ENCODE measurements at places on chromosomes 12 and 14. TPM values are rescaled to one million over a fixed set of nuclear protein-coding genes. Genes with fewer than 3 reads are reported as not detected.

- DNase-seq, result no peak
Measured at GRCh38 chr12:67920413-67920812, 68.8 kb upstream of the IFNG-AS1 start.

DNA sequence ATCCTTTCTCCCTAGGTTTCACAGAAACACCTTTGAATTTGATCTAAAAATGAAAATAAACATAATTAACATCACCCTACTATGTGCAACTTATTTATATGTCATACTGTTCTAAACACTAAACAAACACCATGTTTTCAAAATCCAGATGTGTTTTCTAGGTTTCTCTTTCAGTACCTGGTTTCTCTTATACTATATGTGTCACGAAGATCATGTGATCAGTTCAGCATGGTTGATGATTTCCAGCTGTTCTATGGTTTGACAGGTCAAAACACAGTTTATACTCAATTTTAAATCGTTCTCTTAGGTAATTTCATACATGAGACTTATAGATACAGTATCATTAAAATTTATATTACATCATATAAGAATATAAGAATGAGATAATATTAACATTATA lies 373.1 kb downstream of the SOX5 start:
- no peak for DNase-seq

DNA sequence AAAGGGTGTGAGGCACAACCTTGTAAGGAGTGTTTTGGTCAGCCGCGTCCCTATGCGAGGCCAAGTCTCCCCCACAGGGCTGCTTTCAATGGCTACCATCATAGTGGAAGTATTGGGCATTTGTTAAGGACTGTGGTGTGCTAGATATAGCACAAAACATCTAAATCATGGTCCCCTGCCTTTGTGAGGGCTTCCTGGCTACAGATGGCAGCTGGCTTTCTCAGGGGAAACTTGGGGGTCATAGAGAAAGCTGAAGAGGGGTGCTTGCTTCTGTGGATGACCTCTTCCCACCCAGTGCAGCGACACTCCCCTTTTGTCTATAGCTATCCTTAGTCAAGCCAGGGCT lies 315.8 kb downstream of the ZFP36L1 start:
- no peak for DNase-seq

- no peak for DNase-seq
Measured at GRCh38 chr12:848882-849527, 96.6 kb downstream of the WNK1 start.

- DNase-seq, result peak; percentile 45
Measured at GRCh38 chr14:77979666-77980351, 179.9 kb downstream of the ADCK1 start.

DNA sequence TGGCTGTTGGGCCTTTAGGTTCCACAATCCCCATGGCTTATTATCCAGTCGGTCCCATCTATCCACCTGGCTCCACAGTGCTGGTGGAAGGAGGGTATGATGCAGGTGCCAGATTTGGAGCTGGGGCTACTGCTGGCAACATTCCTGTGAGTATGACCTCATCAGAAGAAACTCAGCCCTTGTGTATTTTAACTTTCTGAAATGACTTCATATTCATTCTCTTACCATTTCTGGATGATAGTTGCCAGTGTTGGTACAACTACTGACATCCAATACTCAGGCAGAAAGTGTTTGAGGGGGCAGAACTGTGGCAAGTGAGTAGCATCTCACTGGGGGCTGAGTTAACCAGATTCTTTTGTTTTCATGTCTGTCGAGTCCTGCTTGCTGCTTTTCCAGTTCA lies 2.3 kb downstream of the DAZAP2 start:
- no peak for DNase-seq

DNA sequence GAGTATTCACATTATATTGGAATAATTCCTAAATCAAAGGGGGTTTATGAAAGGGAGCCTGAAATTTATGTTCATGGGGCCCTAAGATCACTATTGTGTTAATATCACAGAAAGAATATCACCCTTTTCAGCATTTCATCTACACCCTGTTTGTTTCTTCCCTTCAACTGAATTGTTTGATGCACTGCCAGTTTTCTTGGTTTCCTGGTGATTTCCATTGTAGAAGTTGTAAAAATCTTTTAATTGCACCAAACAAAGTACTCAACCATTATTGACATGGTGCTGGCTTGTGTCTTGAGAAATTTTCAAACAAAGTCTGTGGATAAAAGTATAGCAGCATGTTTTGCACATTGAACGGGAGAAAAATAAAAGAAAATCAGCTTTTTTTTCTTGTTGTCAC lies 154.8 kb upstream of the PRKD1 start:
- no peak for DNase-seq

DNA sequence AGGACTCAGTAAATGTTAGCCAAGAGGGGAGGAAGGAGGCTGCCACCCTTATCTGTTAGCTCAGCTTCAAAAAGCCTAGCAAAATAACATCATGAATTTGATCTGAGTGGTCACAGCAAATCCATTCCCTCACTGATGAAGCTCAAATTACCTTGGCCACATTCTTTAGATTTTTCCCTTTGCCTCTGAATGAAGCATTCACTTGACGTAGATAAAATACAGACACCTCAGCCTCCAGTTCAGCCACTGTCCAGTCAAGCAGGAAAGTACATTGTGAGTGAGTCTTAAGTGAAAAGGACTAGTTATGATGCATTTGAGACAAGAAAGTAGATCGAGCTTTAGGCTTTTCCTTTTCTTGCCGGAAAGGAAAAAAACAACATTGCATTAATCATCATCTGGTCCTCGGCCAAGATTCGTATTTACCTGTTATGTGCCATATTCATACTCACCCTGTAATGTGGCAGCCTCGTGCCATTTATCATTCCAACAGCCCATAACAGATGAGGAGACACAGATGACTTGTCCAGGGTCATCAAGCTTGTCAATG lies 146.5 kb downstream of the ETV6 start:
- DNase-seq, result no peak

GRCh38 chr12:13563743-13564125 lies 367.2 kb downstream of the EMP1 start:
- DNase-seq, result no peak

DNA sequence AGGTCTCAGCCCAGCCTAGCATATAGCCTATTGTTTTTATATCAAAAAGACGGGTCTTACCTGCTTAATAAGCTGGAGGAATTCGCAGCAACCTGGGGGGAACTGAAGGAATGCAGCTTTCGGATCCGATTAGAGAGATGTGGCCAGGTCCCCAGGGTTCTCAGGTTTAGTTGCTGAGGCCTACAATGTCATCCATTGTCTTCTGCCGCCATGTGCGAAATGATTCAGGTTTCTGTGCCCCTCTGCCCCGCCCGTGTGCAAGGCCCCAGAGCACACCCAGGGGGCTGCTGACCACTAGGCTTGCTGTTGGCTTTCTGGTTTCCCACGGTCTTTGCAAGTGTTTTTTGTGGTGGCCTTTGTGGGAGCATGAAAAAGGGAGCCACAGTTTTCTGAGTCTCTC lies 154.5 kb upstream of the TBX3 start:
- DNase-seq, result no peak

DNA sequence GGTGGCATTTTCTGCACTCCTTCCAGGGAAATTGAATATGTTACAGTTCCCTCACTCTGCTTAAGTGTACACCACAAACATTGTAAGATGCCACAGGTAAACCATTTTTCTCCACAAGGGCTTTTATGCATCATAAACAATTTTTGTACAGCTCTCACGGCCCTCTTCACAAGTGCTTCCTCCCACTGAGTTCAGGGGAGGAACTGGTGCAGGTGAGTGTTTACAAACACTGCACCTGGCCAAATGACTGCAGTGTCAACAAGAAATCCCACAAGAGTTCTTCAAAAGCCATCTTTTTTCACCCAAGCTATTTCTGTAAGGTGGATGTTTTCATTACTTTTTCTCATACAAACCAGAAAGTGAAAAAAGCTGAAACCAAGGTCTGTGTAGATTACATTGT lies 973.2 kb downstream of the AACS start:
- no peak for DNase-seq

DNA sequence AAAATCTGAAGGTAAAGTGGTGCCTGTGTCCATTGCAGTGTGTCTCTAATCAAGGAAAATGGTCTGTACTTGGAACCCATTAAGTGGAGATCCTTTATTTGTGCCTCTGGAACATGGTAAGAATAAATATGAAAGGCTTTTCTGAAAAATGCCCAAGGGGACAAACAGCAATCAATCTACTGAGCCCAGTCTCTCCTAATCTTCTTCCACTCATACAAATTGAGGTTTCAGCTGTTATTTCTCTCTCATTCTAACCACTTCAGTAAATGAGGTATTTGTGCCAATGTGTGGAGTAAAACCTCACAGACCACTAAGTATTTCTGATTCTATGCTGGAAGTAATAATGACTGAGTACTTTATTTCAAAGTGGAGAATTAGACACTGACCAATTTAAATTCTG lies 82.3 kb upstream of the ST8SIA1 start:
- no peak for DNase-seq

DNA sequence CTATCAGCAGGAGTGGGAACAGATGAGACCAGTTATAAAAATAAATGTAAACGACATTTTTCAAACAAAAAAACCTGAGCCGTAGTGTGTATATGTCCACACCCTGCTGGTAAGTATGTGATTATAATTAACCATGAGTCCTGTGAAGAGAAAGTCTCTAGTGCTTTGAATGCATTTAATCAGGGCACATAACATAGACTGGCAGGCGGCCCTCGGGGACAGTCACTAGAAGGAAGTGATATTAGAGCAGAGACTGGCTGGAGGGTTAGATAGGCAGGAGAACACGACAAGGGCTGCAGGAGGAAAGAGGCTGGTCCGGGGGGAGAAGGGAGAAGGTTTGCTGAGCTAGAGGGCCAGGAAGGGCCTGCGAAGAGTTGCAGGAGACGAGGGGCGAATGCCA lies 23.8 kb upstream of the ELK3 start:
- DNase-seq, result no peak

- no peak for DNase-seq
Measured at GRCh38 chr14:93720981-93721483, 67.3 kb downstream of the PRIMA1 start.

DNA sequence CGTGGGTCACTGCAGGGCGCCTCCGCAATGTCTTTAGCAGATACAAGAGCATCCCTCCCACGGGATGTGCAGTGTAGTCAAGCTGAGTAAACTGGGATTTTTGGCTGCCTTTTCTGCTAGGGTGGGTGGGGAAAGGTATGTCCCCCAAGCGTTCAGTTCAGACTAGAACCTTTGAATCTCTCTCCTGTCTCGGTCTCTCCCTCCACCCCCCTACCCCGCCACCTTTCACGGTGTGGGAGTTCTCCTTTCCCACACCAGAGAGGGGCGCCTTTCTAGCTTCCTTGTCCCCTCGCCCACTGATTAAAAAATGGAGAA lies 525 bp upstream of the FAR2 start:
- DNase-seq, result no peak

- DNase-seq, result peak; percentile 50
Measured at GRCh38 chr14:90397425-90398314, 841 bp downstream of the CALM1 start.

- DNase-seq, result no peak
Measured at GRCh38 chr14:27243365-27243764, 645.5 kb upstream of the NOVA1 start.

- DNase-seq, result no peak
Measured at GRCh38 chr12:74426091-74426490, 111.5 kb upstream of the ATXN7L3B start.

- DNase-seq, result no peak
Measured at GRCh38 chr12:113253532-113254285, 32.4 kb downstream of the TPCN1 start.

- no peak for DNase-seq
Measured at GRCh38 chr14:50834802-50835276, 3.9 kb upstream of the NIN start.

- no peak for DNase-seq
Measured at GRCh38 chr12:26659930-26660329, 173.1 kb downstream of the ITPR2 start.

DNA sequence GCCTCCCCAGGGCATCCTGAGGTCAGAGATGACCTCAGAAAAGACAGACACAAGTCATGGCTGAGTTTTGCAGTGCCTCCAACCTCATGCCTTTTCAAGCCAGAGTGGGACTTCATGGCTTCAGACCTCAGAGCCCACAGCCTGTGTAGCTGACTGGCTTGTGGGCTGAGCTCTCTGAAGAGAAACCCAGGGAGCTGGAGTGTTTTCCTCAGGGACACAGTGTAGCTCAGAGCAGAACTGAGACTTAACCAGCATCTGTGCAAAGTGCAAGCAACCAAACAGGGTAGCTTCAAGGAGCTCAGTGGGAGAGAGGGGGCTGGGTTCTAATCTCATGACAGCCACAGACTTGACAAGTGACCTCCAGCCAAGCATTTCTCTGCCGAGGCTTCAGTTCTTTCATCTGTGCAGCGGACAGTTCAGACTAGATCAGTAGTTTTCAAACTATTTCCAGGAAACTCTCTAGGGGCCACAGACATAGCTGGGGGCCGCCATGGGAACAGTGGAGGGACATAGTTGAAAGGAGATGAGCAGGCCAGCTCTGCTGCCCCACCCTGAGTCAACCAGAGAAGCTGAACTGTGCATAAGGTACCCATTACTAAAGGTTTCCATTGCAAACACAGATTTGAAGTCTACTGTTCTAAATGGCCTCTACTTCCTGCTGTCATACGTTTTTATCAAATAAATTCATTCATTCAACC lies 80.0 kb downstream of the LGMN start:
- no peak for DNase-seq

- no peak for DNase-seq
Measured at GRCh38 chr14:21093018-21093417, 5.4 kb downstream of the ZNF219 start.

- no peak for DNase-seq
Measured at GRCh38 chr14:103534576-103535061, 5.6 kb downstream of the TRMT61A start.

- DNase-seq, result no peak
Measured at GRCh38 chr12:105104762-105105161, 2.8 kb upstream of the WASHC4 start.

Gene GPR68
- 5.4 TPM for total RNA-seq

Gene LRRIQ1
- 1.1 TPM for total RNA-seq

Gene SRRM4
- total RNA-seq, result 3.6 TPM

Gene DENND5B
- 20.0 TPM for total RNA-seq

Gene AGAP2
- 27.0 TPM for total RNA-seq

Gene KRT74
- total RNA-seq, result not detected

Gene TPH2
- total RNA-seq, result 0.10 TPM

Gene COL2A1
- 1.9 TPM for total RNA-seq

Gene TSPAN9
- total RNA-seq, result 116 TPM

Measured in endothelial cell (in vitro differentiated cells).